Natural killer cell treated with Interleukin-12 subunit alpha and Interleukin-12 subunit beta and Interleukin-15 and Interleukin-18, amount 100 ng/mL, for 72 hours (primary cell): ENCODE measurements at places on chromosomes 7 and 10. TPM values are rescaled to one million over a fixed set of nuclear protein-coding genes. Genes with fewer than 3 reads are reported as not detected.

GRCh38 chr7:56081626-56082340 lies 11.0 kb downstream of the PHKG1 start:
- DNase-seq, result no peak

GRCh38 chr10:25761937-25762336 lies 172.1 kb upstream of the MYO3A start:
- no peak for DNase-seq

- DNase-seq, result no peak
Observed at GRCh38 chr7:116582164-116582732, 57.4 kb downstream of the CAV1 start.

DNA sequence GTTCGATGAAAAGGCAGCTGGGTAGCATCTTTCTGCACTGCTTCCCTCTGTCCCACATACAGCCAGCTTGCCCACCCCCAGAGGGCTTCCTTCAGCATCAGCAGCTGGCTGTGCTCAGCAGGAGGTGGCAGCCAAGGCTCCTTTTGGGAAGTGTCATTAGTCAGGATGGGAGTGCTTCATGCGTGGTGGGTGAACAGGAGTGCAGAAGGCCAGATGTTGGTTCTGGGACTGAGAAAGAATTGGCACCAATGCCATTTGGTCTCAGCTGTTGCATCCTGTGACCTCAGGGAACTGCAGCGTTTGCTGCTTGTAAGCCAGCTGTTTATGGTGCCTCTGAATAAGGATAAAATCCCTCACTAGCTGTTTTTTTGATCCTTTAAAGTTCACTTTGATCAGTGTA lies 131.1 kb upstream of the SORCS3 start:
- no peak for DNase-seq

DNA sequence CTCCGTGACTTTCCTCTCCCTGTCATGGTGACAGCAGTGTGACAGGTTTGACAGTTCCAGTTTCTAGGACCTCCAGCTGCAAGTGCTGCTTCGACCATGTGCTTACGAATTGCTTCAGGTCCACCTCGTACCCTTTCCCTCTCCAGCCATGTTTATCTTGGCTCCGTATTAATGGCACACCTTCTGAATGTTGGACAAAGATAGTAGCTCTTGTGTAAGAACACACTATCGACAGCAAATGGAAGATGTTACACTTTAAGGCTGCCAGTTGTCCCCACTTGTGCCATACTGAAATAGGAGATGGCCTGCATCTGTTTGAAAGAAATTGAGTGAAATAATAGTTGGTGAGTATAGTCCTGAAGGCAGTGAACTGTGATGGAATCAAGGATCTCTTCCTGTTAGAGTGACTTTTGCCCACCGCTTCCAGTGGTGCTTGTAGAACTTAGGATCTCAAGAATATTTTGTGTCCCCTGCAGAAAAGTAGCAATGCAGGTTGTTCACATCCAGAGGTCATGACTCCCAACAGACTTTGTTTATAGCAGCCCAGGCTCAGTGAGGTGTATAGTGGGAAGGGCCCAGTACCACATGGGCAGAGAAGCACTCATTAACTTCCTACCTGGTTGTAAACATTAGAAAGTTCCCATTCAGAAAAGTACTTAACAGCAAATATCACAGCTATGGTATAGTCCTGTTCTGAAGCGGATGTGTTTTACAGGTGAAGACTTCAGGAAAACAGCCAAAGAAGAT lies 629.7 kb upstream of the GALNT17 start:
- no peak for DNase-seq

Gene CLDN3
- not detected for total RNA-seq

DNA sequence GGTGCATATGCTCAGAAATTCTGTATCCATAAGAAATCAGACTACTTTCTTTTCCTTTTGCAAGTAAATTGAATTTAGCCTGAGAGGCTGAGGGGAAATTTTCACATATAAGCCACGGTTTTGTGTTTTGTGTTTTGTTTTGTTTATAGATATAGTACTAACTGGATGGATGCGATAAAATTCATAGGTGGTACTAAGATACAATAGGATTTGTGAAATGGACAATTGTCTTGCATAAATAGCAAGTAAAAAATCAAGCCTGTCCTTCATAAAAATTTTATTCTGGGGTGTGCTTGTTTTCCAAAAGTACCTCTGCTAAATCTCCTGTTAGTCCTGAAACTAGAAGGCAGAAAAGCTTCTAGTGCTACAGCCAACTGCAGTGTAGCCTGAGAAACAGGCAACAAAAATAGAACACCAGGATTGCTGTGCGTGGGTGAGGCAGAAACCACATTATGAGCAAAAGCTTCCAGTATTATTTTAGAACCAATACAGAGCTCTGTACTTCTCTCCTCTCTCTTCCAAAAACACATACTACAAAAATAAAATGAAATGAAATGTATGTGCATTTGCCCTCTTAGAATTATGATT lies 634 bp upstream of the HDAC9 start:
- DNase-seq, result no peak

GRCh38 chr7:124720195-124720594 lies 45.4 kb downstream of the GPR37 start:
- no peak for DNase-seq

Gene ABCB4
- total RNA-seq, result 0.20 TPM

Gene PFKFB3
- total RNA-seq, result 190 TPM

GRCh38 chr10:118472415-118473304 lies 122.8 kb downstream of the PRLHR start:
- no peak for DNase-seq

DNA sequence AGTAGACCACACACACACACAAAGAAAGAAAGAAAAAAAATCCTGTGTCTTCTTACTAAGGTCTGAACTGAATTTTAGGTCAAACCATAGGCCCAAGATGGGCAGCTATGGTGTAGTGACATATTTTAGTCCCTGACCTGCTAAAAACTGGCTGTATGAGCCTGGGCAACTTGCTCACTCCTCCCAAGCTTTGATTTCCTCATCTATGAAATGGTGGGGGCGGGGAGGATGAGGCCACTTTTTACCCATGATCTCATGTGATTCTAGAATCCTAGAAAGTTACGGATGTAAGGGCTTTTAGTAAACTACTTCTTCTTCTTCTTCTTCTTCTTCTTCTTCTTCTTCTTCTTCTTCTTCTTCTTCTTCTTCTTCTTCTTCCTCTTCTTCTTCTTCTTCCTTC lies 6.1 kb upstream of the CCL24 start:
- no peak for DNase-seq

DNA sequence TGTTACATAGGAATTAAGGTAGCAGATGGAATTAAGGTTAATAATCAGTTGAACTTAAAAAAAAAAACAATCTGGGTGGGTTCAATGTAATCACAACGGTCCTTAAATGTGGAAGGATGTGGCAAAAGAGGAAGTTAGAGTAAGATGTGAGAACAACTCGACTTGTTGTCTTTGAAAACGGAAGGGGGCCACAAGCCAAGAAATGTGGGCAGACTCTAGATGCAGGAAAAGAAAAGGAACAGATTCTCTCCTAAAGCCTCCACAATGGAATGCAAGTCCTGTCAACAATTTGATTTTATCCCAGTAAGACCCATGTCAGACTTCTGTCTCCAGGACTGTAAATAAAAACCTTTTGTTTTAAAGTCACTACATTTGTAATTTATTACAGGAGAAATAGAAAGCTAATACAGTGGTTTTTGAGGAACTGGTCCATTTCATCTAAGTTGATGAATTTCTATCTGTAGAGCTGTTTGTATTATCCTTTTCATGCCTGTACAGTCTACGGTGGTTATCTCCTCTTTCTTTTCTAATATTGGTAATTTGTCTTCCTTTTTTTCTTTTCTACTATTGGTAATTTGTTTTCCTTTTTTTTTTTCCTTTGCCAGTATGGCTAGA lies 8.6 kb downstream of the MCMBP start:
- DNase-seq, result no peak

DNA sequence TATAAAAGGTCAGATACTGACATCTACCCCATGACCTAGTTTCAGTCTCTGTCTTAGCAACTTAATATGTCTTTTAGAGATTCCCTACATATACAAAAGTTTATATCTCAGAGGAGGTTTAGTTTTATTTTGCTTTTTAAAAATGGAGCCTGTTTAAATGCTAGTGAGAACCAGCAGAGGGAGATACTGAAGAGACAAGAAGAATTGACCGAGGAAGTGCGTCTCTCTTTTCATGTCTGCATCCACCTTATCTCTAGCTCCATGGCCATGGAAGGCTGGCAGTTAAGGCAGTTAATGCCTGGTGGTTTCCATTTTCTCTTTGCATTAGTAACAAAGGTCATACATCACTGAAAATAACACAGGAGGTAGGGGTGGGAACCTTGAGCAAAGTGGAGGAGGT lies 10.7 kb downstream of the SUV39H2 start:
- no peak for DNase-seq

Gene HOXA1
- total RNA-seq, result 0.78 TPM

DNA sequence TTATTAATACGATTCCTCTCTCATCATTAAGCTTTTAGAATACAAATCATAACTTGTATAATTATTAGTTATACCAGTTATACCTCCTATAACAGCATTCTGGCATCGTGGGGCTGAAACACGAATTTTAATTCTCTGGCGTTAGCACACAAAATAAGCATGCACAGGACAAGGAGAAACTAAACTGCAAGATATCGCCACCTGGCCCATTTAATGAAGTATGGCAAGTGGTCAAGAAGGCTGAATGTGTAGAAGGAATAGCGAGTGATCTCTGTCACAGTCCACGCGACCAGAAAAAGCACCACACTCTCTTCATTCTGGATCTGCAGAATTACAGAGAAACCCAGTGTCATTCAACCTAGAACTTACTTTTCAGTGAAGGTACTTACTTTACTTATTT lies 18.1 kb downstream of the HACD1 start:
- no peak for DNase-seq

DNA sequence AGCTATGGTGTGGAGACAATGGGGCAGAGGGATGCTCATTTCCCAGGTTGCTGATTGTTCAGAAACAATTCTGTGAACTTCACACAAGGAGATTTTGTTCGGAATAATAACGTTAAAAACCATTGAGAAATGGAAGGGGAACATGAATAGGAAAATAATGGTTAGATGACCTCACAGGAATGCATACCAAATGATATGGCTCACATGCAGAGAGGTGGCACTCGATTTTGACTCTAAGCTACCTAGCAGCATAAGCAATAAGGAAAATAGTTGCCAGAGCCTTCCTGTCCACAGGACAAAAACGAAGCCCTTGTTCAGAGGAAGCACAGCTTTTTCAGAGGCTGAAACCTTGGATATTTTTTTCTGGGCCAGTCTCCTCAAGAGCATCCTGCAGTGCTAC lies 293.1 kb downstream of the ZEB1 start:
- DNase-seq, result no peak

- DNase-seq, result no peak
Observed at GRCh38 chr10:86888585-86889381, 68.6 kb downstream of the MMRN2 start.

Gene DNAH11
- total RNA-seq, result 0.05 TPM

DNA sequence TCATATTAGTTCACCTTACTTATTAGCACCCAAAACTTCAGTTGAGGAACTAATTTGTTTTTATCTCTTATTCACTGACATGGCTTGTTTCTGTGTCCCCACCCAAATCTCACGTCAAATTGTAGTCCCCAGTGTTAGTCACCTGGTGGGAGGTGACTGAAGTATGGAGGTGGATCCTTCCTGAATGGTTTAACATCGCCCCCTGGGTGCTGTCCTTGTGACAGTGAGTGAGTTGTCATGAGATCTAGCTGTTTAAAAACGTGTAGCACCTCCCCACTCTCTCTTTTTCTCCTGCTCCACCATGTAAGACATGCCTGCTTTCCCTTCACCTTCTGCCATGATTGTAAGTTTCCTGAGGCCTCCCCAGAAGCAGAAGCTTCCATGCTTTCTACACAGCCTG lies 75.0 kb upstream of the HECTD2 start:
- DNase-seq, result no peak

DNA sequence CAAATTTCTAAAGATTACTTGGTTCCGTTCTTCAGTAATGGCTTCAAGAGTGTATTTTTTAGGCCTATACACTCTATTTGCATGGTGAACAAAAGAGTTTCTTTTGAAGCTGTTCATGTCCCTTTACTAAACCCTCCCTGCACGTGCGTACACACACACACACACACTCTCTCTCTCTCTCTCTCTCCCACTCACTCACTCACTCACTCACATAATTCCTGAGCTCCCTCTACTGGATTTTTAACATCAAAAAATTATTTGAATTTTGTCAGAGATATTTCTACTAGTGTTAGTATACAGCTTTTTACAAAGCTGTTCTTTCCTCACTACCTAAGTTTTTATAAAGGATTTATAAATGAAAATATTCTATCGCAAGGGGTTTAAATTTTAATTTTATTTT lies 85.9 kb downstream of the UBE3C start:
- DNase-seq, result no peak

GRCh38 chr7:136947347-136947746 lies 78.9 kb downstream of the CHRM2 start:
- DNase-seq, result no peak

DNA sequence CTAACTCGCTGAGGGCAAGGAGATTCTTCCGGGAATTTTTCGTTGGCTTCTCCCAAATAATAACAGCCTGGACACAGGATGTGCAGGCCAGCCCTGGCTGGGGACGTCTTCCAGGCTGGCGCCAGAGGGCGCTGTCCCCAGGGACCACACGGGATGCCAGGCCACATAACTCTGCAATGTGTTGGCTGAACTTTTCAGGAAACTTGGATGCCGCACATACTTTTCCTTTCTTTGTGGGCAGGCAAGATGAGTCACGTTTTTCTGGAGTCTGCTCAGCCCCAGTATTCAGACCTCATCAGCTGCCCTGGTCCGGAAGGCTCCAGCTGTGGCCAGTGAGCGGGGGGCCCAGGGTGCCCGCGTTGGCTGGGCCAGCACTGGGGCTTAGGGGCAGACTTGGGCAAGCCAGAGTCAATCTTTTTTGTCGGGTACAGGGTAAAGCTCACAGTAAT lies 122.7 kb downstream of the PRKAG2 start:
- no peak for DNase-seq

DNA sequence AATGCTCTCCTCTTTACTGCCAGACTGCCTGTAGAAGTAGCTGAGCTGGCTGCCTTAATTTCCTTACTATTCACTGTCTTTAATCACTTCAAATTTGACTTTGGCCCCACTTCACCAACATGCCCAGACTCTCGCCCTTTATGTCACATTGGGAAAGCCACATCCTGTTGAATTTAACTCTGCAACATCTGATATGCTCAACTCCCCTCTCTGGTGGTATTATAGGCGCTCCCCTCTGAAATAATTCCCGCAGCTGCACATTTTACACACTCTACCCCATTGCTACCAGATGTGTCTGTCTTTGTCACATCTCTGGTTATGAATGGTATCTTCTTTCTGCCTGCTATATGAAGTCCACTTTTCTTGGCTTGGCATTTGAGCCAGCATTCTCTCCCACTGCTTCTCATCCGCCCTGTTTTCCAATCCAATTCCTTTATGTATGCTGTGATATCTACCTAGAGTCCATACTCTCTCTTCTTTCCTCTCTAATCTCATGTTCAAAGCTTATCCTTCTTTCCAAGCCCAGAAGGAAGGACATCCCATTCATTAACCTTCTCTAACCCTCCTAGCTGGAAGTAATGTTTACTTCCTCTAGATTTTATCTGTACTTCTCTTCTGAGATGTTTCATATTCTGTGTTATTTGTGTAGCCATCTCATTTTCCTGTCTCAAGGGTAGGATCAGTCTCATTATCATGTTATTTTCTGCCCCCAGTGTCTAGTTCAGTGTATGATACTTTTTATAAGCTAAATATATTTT lies 134.5 kb downstream of the ST7 start:
- no peak for DNase-seq

Gene OR2A42
- not detected for total RNA-seq
